T-helper 2 cell treated with Interferon-gamma antibody and Interleukin-4, amounts not matched to agents 5 μg/mL and 100 μg/mL, for 36 hours (primary cell): ENCODE measurements at places on chromosomes 4 and X.

GRCh38 chr4:38166082-38166481 is 205.9 kb downstream of the PTTG2 start:
- no peak for DNase-seq

DNA sequence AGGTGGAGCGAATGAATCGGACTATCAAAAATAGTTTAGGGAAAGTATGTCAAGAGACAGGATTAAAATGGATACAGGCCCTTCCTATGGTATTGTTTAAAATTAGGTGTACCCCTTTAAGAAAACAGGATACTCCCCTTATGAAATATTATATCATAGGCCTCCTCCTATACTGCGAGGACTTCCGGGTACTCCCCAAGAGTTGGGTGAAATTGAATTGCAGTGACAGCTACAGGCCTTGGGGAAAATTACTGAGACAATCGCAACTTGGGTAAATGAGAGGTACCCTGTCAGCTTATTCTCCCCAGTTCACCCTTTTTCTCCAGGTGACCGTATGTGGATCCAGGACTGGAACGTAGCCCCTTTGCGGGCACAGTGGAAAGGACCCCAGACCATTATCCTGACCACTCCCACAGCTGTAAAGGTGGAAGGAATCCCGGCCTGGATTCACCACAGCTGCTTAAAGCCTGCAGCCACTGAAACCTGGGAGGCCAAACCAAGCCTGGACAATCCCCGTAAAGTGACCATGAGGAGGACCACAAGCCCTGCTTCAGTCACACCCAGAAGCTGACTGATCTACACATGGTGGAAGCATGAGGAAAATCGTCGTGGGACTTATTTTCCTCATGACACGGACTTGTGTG is 1138.1 kb downstream of the ARAP2 start:
- no peak for DNase-seq

DNA sequence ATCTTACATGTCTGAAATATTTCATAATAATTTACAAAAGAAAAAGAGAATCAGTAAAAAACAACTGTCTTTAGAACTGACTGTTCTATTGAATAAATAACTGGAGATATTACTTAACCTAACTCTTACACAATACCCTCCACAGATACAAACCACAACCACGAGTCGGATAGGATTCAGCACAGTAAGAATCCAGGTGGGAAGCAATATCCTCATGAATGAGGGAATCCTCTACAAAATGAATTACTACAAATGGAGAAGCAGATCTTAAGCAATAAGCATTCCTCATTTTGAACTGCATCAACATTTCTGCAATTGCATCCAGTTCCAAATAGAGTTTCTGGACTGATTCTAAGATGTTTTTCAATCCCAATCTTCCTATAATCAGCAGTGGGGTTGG is 227.1 kb downstream of the SH2D1A start:
- DNase-seq = no peak

- DNase-seq = no peak
Measured at GRCh38 chrX:34557733-34558132, 99.4 kb downstream of the TMEM47 start.

GRCh38 chr4:78602334-78602733 is 50.8 kb downstream of the ANXA3 start:
- DNase-seq = no peak

DNA sequence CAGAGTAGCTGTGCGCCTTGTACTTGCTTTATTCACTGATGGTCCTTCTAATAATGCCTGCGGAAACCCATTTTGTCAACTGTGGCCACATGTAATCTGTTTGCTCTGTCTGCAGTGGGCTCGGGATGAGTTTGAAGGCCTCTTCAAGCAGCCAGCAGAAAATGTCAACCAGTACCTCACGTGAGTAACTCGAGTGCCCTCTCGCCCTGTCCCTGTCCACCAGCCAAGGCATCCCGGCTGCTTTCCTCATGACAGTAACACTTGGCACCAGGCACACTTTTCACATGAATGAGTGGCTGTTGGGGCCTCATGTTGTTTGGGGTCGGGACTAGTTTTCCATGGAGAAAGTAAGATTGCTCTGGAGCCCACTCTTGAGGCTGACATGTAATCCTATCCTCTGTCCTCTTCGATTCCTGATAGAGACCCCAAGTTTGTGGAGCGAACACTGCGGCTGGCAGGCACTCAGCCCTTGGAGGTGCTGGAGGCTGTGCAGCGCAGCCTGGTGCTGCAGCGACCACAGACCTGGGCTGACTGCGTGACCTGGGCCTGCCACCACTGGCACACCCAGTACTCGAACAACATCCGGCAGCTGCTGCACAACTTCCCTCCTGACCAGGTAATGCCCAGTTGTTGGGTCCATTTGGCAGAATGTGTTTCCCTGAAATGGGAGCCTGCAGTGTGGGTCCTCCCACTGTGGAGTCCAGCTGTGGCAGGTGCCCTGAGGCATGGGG is 8.8 kb upstream of the CDK16 start:
- DNase-seq = no peak

DNA sequence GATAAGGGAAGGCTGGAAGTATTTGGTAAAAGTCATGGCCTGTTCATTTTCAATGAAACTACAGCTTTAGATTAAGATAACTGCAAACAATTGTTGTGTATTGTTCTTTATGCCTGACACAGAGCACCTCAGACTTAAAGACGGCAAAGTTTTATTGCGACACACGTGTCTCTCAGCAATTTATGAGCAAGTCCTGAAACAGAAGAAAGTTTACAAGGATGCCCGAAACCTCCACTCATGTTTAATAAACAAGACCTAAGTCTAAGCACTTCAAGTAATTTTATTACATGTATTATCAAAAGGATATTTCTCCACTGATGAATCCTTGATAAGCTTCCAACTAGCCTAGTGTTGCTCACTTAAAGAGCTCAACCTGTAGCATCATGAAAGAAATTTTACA is 51.0 kb downstream of the DHX15 start:
- DNase-seq = no peak

DNA sequence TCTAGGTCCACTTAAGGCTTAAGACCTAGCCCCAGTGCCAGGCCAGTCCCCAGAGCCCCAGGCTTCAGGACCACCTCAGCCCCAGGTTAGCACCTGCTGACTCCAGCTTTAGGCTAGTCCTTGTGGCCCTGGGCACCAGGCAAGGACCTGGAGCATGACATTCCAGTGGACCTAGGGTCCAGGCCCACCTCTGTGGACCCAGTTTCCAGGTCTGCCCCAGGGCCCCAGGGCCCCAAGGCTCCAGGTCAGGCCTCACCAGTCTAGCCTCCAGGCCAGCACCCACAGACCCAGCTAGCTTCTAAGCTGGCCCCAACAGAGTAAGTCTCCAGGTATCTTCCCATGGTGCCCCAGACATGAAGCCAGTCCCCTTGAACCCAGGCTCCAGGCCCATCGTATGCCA is 97.5 kb downstream of the QRFPR start:
- DNase-seq = no peak

DNA sequence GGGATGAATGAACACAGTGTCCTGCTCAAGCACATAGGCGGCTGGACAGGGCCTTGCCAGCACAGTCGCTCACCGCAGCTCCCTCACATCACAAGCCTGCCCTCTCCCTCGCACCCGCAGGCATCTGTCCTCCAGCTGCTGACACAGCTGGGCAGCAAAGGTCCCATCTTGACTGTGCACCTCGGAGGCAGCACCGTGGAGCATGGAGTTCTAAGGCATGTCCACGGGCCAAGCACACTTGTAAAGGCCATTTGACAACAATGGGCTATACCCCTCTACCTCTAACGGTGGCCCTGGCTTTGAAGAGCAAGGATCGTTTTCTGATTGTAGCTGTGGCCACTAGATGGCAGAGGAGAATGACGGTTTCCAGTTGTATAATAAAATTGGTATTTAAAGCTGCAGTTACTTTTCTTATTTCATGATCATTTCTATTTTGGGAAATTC is 53.8 kb downstream of the APLN start:
- no peak for DNase-seq
